NCI-H524 treated with DMSO at 0.1 percent for 48 hours (cell line): ENCODE measurements at places on chromosomes 6 and 20.

GRCh38 chr6:15522856-15523529 lies 139.8 kb downstream of the DTNBP1 start:
- DNase-seq, result no peak

- peak; percentile 69 for DNase-seq
Observed at GRCh38 chr20:34515484-34516246, 557 bp upstream of the DYNLRB1 start.

GRCh38 chr6:31874084-31874670 lies 4.6 kb downstream of the SLC44A4 start:
- DNase-seq, result no peak

DNA sequence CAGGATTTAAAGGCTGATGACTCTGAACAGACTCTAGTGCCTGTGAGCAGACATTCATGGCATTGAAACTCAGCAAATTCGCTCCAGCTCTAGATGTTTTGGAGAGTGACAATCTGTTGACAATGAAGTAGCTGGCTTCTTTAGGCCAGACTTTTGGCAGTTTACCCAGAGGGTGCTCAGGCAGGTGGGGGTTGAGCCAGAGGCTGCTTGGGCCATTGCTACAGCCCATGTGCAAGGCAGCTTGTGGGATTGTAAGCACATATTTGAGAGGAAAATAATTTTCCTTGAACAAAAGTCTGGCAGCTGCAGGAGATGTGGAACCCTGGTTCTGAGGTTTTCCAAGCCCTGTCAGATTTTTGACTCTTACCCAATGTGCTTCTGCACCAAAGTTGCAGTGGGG lies 311.6 kb downstream of the CDC5L start:
- DNase-seq, result no peak

DNA sequence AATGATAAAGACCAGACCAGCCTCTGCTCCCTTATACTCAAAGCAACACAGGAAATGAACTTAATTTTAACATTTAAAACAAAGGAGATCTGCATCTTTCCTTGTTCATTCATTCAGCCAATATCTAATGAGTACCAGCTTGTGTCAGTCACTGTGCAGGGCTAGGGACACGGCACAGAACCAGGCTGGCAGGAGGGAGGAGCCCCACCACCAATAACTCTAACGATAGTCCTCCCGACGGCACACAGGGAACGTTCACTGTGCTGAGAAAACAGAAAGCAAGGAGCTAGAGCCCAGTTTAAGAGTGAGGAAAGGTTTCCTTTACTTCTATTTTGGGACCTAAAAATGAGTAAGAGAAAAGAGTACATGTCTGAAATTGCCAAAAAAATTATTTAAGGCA lies 9.9 kb downstream of the ETV7 start:
- no peak for DNase-seq

- DNase-seq, result no peak
Observed at GRCh38 chr20:43937591-43937990, 22.9 kb downstream of the TOX2 start.

DNA sequence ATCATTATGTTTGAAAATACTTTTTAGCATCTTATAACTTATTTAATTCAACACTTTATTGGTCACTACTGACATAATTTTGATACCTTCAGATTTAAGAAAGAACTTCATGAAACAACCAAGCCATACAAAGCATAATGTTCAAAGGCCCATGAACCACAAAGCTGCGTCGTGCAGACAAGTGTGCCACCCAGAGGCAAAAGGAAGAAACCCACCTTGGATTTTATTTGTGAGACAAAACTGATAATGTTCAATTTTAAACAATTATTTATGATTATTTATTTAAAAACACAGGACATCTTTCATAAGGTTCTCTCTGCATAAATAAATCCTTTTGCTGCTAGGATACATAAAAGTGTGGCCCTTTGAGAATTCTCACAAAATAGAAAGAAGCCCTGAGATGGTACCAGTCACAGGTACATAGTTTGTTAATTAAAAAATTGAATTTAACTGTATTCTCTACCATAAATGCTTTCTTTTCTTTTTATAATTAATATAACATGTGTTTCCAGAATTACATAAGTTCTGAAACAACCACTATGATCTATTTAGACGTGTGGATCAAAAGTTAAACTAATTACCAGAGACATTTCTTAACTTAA lies 143.7 kb downstream of the RALGAPA2 start:
- DNase-seq, result peak; percentile 62

DNA sequence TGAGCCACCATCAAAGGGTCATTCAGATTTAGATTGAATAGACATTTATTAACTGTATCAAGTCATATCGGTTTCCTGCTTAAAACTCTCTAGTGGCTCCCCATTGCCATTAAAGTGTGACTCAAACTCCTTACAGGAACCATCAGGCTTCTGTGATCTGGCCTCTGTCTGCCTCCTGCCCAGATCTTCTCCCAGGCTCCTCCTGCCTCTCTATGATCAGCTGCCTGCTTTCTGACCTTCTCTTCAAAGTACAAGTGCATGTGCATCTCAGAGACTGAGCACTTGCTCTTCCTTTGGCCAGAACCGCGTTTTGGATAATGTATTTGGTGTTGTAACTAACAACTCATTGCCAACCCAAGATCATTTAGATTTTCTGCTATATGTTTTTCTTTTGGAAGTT lies 52.7 kb downstream of the IL20RA start:
- DNase-seq, result no peak

- no peak for DNase-seq
Observed at GRCh38 chr6:21987501-21987957, 309.3 kb downstream of the PRL start.

DNA sequence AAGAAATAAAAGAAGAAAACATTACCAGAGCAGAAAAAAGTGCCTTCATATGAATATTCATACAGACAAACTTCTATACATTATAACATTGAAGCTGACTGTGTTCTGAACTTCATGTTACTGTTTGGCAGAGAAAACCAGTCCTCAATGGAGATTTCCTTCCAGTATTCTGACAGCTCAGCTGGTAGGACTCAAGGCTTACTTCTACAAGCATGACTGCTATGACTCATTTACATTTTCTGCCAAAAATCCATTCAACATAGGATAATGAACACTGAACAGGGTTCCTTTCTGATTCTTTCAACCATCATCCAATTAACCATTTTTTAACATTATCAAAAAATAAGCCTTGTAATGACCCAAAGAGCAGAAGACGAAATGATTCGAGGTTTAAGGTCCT lies 25.4 kb downstream of the COL9A1 start:
- no peak for DNase-seq
